Type B pancreatic cell (in vitro differentiated cells): ENCODE measurements at places on chromosomes 5 and 9.

DNA sequence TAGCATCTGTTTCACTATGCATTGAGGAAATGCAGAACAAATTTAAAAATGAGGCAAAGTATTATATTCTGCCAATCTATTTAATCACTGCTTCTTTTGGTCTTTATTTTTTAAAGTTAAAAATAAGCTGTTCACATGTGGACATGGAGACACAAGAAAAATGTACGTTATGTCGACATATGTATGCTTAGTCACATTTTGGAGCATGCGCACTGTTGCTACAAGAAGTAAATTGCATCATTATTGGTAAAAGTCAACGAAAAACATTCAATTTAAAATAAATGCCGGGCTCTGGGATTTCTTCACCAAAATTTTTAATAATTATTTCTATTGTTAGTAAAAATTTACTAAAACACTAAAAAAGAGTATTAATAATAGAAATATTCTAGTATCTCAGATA is 876.3 kb upstream of the CTNND2 start:
- no peak for DNase-seq

DNA sequence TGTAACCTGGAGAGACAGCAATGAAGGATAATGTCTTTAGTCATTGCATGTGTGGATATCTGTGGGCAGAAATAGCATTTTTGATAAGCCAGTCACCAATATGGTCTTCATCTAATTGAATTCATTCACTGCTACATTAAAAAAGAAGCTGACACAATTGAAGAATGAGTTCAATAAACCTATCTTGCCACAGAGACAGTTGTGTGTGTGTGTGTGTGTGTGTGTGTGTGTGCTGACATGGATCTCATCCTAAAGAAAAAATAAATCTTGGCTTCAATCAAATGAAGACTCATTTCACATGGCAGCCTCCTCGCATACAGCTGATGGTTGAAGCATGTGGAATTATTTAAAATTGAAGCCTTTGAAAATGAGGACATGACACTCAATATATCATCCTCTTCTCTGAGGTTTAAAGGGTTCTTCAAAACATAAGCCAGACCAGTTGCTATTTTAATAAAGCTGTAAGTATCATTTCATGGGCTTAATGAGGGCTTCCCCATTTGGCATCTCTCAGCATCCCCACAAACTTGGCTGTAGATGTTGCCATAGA is 118.5 kb upstream of the PTPN3 start:
- DNase-seq: no peak

GRCh38 chr9:89461265-89461664 is 36.6 kb downstream of the SEMA4D start:
- no peak for DNase-seq

DNA sequence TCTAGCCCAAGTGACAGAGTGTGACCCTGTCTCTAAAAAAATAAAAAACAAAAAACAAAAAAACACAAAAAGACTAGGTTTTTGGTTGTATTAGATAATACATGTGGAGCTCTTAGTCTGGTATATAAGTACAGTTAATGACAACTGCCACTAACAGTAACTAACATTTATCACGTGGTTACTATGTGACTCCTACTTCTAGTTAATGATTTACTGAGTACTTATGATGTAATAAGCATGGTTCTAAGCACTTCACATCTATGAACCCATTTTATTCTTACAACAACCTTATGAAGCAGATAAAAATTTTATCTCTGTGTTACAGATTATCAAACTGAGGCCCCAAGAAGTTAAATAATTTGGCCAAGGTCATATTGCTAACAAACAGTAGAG is 6.1 kb upstream of the TMEFF1 start:
- DNase-seq: no peak

- no peak for DNase-seq
Observed at GRCh38 chr9:135889564-135890189, 17.7 kb downstream of the CAMSAP1 start.

DNA sequence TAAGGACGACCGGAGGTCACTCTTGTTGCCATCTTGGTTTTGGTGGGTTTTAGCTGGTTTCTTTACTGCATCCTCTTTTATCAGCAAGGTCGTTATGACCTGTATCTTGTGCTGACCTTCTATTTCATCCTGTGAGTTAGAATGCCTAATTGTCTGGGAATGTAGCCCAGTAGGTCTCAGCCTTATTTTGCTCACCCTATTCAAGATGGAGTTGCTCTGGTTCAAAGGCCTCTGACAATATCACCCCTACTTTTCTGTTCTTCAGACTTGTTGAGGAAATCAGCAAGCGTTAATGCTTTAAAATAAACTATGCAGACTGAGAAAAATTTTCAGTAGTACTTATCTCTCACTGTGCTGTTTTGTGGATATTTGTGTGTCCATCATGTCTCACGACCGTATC is 92.6 kb downstream of the MTRR start:
- DNase-seq: no peak

- DNase-seq: no peak
Observed at GRCh38 chr5:14185326-14186058, 42.4 kb downstream of the TRIO start.

GRCh38 chr9:127873223-127873691 is 4.2 kb downstream of the AK1 start:
- no peak for DNase-seq

DNA sequence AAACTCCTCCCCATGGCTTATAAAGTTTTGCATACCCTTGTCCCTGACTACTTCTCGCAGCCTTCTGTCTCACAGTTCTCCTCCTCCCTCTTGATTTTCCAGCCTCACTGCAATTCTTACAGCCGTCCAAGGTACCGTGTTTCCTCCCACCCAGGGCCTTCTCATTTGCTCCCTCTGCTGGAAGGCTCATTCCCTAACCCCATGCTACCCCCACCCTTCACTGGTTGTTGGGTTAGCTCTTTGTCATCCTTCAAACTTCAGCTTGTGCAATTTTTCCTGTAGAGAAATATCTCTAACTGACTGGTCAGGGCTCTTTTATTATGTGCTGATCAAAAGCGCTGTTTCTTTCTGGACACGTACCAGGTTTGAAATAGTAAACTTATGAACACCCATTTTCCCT is 329.2 kb downstream of the EBF1 start:
- DNase-seq: no peak
